ENCODE measurements at places on chromosomes 3 and 15.

GRCh38 chr3:149224736-149225594 lies 3.3 kb upstream of the CP start:
- peak; percentile 78 for DNase-seq

GRCh38 chr3:49606427-49606826 lies 52.1 kb downstream of the BSN start:
- no peak for DNase-seq

DNA sequence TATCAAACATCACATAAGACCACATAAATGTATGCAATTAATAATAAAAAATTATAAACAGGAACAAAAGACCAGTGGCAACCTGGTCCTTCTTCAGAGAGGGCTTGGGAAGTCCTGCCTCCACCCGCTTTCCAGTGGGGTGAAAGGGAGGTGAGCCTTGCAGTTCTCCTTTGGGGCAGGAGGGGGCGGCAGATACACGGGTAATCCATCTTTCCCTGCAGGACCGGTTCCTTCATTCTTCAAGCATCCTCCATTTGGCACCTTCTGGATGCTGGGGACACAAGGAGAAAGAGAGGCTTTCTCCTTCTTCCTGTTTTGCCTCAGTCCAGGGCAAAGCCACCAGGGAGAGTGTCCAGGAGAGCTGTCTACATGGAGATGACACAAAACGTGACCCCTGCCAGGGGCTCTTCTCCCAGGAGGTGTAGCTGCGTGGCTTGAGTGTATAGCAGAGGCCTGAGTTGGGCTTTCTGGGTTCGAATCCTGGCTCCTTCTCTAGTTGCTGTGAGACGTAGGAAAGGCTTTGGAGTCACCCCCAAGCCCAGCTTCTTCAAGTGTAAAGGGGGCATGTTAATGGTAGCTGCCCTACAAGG lies 23.2 kb downstream of the RPLP1 start:
- peak; percentile 89 for DNase-seq

DNA sequence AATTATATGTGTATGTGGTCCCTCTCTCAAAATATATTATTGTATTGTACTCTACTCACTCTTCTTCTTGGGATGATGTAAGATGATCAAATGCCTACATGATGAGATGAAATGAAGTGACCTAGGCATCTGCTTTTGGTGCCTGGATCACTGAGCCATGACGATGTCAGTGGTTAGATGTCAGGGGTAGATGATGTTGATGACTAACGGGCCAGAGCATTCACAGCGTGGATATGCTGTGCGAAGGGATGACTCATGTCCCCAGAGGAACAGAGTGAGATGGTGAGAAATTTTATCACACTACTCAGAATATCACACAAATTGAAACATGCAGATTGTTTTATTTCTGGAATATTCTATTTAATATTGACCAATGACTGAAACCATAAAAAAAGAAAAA lies 233.9 kb upstream of the CADM2 start:
- DNase-seq = peak; percentile 88

DNA sequence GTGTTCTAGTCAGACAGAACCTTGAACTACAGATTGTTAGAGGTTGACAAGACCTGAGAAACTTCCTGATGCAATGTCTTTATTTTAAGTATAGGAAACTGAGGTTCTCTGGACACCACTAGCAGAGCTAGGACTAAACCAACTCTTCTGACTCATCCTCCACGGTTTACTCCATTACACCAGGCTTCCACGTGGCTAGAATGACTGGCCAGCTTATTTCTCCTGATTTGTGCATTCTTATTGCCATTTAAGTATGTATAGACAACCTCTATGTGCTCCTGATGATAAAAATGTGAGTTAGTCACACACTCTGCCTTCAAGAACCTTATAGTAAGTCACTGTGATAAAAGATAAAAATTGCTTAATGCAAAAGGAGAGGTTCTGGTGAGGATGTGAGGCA lies 182.7 kb downstream of the MEX3B start:
- DNase-seq = no peak

DNA sequence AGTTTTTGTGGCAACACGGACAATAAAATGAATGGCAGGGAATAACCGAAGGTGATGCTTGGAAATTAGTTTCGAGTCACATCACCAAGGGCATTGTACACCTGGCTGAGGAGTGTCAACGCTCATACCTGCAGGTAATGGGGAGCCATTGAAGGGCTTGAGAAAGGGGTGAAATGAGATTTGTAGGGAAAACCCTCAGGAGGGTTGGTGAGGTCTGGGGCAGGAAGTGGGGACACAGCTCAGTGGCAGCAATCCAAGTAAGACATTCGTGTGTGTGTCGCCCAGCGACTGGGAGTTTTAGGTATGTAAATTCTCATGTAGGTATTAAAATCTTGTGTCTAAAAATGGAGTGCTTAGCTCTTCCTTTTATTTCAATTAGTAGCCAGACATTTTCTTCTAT lies 14.3 kb downstream of the PARP14 start:
- DNase-seq = no peak

GRCh38 chr15:60928970-60929369 lies 300.1 kb downstream of the RORA start:
- DNase-seq = no peak

DNA sequence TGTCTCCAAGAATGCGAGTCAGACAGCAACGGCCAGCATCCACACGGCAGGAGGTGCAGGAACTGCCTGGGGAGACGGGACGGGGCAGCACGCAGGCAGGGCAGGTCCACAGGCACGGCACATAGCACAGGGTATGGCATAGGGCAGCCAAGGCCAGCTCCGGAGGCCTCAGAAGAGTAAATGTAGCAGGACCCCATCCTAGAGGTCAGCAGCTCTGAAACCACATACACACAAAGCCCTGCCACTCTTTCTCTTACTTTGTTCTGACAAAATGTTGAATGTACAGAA lies 26.9 kb downstream of the ZXDC start:
- no peak for DNase-seq

DNA sequence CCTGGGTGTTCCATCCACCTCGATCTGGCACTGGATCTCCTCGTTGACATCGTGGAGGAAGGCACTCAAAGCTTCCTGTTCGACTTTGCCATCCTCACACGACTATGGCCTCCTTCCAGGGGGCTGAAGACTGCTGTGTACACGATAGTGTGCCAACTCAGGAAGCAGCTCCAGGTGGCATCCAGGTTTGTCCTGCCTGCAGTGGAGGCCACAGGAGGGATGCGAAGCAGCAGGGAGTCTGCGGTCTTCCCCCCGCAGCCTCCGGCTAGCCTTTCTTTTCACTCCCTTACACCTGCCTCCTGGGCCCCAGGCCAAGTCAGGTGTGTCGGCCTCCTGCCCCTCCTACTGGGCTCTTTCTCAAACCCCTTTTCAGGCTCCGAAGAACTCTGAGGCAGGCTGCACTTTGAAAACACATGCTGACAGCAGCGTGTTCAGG lies 32.2 kb downstream of the SYNM start:
- DNase-seq = no peak

- peak; percentile 88 for DNase-seq
Measured at GRCh38 chr3:4656059-4656458, 162.9 kb downstream of the ITPR1 start.

GRCh38 chr3:169429328-169429727 lies 234.2 kb downstream of the MECOM start:
- no peak for DNase-seq

- DNase-seq = peak; percentile 57
Measured at GRCh38 chr3:14412831-14413380, 10.5 kb downstream of the SLC6A6 start.

GRCh38 chr15:92812271-92812670 lies 87.9 kb upstream of the CHD2 start:
- DNase-seq = no peak

DNA sequence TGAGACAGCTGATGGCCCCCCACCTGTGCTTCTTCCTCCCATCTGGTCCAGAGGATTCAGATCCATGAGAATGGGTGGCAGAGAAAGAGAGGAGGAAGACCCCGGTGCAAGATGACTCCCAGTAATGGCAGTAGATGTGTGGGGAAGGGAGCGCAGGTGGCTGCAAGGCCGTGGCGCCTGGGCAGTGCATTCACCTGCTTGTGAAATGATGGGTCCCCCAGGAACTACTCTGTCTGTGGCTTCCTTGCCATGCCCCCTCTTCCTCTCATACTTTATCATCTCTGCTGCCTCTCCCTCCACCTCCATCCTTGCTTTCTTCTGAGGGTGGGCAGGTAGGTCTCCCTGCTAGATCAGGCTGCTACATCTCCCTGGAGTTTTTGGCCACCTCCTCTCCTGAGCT lies 23.3 kb downstream of the ZNF710 start:
- DNase-seq = no peak

GRCh38 chr15:66212563-66212921 lies 41.0 kb downstream of the MEGF11 start:
- DNase-seq = peak; percentile 41

GRCh38 chr3:51620543-51620942 lies 50.5 kb upstream of the TEX264 start:
- DNase-seq = no peak

DNA sequence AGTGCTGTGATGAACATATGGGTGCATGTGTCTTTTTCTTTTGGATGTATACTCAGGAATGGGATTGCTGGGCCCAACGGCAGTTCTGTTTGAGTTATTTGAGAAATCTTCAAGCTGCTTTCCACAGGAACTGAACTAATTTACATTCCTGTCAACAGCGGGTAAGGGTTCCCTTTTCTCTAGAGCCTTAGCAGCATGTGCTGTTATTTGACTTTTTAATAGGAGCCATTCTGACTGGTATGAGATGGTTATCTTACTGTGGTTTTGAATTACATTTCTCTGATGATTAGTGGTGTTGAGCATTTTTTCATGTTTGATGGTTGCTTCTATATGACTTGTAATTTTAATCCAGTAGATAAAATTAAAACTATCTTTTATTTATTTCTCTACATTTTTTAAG lies 1168.6 kb upstream of the ALCAM start:
- peak; percentile 2 for DNase-seq

GRCh38 chr15:73367624-73368300 lies 996 bp downstream of the HCN4 start:
- peak; percentile 48 for DNase-seq

DNA sequence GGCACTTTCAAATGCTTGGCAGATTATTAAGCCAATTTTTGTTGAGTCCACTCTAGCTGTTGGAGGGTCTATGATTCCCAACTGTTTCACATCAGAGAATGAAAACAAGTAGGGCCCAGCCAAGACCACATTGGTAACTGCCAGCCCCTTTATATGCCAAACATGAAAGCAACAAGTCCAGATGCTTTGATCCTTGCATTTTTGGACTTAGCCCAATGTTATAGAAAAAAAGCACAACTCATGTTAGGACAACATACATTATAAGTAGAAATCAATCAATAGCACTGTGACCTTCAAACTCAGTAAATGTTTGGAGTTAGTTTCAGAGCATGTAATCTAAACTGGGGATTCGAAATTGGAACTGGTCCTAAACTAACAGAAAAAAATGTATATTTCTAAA lies 674.7 kb downstream of the MECOM start:
- DNase-seq = no peak

DNA sequence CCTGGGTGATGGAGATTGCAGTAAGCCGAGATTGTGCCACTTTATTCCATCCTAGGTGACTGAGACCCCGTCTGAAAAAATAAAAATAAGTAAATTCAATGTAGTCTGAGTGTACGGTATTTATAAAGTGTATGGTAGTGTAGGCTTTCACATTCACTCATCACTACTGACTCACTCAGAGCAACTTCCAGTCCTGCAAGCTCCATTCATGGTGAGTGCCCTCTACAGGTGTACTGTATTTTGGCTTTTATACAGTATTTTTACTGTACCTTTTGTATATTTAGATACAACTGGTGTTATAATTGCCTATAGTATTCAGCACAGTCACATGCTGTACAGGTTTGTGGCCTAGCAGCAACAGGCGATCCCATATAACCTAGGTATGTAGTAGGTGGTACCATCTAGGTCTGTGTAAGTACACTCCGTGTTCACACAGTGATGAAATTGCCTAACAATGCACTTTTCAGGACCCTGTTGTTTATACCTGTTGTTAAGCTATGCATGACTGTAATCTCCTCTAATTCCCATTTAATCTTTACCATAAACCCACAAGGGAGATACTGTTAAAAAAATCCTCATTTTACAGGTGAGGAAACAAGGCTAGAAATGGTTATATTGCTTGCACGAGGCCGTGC lies 19.3 kb downstream of the CACNA1D start:
- DNase-seq = no peak

GRCh38 chr3:81545572-81545971 lies 215.9 kb downstream of the GBE1 start:
- no peak for DNase-seq

- DNase-seq = peak; percentile 71
Measured at GRCh38 chr3:50436114-50436674, 67.2 kb downstream of the CACNA2D2 start.

- no peak for DNase-seq
Measured at GRCh38 chr15:88985547-88986393, 72.6 kb upstream of the MFGE8 start.

DNA sequence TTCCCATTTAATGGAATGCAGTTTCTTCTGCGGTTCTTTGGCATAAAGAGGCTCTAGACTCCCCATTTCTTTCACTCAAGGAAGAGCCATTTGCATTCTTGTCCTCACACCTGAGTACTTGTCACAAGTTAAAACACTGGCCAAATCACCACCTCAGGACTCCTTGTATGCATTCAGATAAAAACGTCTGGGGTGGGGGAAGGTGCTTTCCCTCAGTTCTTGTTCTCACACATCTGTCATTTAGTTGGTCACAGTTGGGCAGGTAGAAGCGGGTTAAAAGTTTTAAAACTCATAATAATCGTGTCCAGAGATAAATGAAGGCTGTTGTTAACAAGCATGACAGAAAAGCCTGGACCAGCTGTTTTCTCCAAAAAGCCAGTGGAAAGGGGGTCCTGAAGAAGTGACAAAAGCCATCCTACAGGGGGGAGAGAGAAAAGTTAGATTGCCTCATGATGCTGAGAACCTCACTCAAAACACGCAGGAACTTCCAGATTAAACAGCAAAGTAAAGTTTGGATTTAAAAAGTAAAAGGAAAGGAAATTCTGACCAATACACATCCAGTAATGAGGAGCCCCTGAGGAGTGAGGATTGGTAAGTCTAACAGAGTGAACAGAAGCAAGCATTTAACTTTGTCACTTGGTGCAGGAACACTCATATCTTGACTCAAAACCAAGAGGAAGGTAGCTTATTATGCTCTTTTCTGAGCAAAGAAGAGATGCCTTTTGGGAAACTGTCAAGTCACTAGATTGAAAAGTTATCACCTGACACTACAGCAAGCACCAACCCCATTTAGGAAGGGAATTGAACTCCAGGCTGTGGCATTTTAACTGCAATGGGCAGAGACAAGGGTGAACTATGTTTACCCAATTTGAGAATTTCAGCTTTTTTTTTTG lies 2.8 kb downstream of the BCL2L10 start:
- DNase-seq = no peak

DNA sequence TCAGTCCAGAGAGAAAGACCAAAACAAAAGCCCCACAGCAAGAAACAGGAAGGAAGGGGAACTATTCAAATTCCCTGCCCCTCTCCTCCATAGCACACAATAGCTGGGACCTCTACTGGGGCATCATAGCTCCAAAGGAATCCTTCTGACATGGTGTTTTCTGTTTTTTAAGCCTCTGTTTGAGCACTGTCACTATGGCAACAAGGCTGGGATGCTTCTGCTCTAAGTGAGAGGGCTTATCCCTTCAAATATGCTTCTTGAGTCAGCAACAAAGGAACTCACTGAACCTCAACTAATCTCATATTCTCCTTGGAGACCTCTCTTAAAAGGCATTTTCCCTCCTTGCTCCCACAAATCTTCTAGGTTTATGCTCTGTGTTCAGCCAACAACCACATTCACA lies 40.5 kb downstream of the MYLK start:
- peak; percentile 87 for DNase-seq

Data from astrocyte of the hippocampus (primary cell).